ENCODE measurements at places on chromosomes 5 and 9. TPM values are rescaled to one million over a fixed set of nuclear protein-coding genes. Genes with fewer than 3 reads are reported as not detected.

The ADAMTS16 gene
- 27.2 TPM for total RNA-seq

The FST gene
- total RNA-seq = 0.63 TPM

The GPBP1 gene
- 75.0 TPM for total RNA-seq

The ACOT12 gene
- total RNA-seq = not detected

The ADAMTS19 gene
- not detected for total RNA-seq

The STXBP1 gene
- total RNA-seq = 35.1 TPM

The GDA gene
- total RNA-seq = 142 TPM

The CCDC192 gene
- total RNA-seq = not detected

The LRRC19 gene
- not detected for total RNA-seq

DNA sequence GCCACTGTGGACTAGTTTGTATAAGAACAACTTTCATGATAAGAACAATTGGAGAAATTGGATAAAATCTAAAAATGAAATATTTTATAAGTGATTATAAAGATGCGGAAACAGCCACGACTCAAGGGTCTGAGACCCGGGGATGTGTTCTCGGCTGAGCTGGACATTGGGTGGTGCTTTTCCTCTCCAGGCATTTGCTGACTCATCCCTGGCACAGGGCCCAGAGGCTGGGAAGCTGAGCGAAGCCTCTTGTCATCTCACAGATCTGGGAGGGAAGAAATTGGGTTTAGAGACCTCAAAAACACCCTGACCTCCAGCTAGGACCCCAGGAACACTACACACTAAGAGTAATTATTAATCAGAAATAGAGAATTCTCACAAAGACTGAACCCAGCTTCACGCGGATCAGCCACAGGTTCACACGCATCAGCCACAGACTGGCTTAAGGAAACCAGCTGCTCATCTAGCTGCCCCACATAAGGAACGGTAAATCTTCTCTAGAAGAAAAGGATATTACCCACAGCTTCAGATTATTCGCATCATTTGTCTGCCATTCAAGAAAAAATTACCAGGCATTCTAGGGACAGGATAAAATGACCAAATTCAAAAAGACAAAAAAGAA lies 2.8 kb upstream of the OR2V1 start:
- peak; percentile 72 for DNase-seq

DNA sequence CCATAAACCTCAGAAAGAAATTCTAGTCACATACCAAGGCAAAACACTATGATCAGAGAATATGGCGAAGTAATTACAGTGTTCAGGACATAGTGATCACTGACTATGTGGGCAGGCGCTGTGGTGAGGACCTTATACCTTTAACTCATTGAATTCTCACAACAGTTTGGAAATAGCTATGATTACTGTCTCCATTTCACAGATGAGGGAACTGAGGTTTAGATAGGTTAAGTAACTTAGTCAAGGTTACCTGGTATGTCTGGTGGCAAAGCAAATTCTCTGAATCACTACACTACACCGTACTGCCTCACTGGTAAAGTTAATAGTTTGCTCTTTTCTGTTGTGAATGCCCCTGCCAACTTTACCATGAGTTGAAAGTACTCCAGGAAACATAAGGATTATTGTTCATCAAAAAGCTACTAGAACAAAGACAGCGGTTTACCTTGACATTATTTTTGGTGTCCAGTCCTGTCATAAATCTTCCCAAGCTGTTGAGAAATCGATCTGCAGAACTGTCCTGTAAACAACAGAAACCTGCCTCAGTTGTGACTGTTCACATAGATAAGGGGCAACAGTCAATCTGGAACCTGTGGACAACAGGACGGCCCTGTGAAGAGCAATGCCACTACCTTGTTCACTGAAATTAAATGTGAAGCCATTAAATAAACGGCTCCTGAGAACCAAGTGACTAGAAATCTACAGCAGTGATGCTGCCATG lies 36.3 kb downstream of the NIPSNAP3B start:
- no peak for DNase-seq

- DNase-seq = peak; percentile 42
These were observed 422.7 kb downstream of the TLE1 start for GRCh38 chr9:81266674-81267073.

GRCh38 chr9:108687006-108687987 lies 168.5 kb downstream of the ACTL7B start:
- no peak for DNase-seq

DNA sequence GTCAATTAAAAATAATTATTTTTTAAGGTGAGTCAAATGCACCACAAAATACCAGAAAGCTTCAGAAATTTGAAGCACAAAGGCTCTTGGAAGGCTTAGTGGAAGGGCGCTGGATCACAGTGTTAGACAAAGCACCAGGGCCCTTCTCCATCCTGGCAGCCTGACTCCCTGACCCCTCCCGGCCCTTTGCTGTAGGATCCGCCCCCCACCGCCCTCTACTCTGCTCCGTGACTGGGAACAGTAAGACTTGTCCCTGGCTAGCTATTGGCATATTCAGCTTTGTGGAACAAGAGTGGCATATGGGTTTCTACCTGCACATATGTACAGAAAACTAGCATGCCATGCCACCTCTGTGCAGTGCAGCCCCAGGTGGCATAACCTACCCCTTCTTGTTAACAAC lies 222.1 kb downstream of the SYK start:
- DNase-seq = no peak

DNA sequence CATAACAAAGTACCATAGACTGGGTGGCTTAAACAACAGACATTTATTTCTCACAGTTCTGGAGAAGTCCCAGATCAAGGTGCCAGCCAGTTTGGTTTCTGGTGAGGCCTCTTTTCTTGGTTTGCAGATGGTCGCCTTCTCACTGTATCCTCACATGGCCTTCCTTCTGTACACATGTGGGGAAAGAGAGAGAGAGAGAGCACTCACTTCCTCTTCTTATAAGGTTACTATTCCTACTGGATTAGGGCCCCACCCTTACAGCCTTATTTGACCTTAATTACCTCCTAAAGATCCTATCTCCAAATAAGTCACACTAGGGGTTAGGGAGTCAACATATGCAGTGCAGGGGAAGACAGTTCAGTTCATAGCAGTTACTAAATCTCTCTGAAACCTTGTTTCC lies 205.6 kb upstream of the GDNF start:
- DNase-seq = no peak

DNA sequence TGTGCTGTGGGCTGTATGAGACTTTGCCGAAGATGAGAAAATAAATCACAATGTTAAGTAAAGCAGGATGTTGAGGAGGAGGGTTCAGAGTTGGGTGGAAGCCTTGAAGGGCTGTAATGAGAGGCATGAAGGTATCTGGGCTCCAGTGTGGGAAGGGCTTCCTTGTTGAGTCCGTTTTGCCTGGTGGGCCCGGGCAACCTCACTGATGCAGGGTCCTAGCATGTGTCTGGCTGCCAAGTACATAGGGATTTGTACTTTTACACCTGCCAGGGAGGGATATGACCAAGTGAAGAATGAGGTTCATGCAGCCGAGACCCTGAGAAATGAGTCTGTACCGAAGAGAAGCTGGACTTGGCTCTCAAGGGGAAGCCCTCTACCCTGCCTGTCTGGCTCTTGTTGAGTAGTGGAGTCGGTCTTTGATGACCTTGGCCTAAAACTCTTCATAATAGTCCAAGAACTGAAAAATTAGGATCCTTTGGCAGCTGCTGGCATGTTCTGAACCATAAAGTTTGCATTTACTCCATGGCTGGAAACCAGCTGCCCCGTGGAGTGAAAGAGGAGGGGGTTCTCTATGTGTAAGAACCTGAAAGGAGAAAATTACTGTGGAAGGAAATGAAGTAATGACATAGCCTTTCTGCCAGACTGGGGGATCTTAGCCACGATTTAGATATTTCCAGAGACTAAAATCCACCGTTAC lies 59.0 kb upstream of the DPYSL3 start:
- no peak for DNase-seq

GRCh38 chr5:1671351-1671750 lies 128.3 kb downstream of the MRPL36 start:
- no peak for DNase-seq

GRCh38 chr5:27491047-27491446 lies 452.7 kb upstream of the CDH9 start:
- no peak for DNase-seq

DNA sequence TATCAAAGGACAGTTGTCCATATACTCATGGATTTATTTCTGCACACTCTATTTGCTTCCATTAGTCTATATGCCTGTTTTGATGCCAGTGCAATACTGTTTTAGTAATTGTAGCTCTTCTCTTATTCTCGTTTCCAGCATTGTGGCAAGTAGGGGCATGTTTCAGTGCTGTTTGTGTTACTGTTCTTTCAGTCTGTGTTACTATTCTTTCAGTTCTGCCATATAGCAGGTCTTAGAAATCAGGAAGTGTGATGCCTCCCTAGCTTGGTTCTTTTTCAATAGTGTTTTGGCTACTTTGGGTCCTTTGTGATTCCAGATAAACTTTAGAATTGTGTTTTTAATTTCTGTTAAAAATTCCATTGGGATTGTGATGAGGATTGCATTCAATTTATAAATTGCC lies 180.5 kb upstream of the PTPRD start:
- no peak for DNase-seq

GRCh38 chr9:16307626-16308195 lies 562.8 kb downstream of the BNC2 start:
- no peak for DNase-seq

DNA sequence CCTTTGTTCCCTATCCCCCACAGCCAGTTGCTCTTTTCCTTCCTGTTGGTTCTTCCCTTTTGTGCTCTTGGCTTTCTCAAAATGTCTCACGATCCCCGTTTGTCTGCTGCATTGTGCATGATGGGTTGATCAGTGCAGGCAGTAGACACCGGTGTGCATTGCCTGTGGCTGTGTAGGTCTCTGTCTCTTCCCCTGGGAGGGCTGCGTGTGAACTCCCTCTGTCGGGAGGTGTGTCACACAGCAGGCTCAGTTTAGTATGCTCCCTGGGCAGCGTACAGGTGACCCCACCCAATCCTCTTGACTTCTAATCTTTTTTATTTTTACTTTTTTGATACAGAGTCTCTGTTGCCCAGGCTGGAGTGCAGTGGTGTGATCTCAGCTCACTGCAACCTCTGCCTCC lies 265.3 kb downstream of the FSTL4 start:
- DNase-seq = no peak

DNA sequence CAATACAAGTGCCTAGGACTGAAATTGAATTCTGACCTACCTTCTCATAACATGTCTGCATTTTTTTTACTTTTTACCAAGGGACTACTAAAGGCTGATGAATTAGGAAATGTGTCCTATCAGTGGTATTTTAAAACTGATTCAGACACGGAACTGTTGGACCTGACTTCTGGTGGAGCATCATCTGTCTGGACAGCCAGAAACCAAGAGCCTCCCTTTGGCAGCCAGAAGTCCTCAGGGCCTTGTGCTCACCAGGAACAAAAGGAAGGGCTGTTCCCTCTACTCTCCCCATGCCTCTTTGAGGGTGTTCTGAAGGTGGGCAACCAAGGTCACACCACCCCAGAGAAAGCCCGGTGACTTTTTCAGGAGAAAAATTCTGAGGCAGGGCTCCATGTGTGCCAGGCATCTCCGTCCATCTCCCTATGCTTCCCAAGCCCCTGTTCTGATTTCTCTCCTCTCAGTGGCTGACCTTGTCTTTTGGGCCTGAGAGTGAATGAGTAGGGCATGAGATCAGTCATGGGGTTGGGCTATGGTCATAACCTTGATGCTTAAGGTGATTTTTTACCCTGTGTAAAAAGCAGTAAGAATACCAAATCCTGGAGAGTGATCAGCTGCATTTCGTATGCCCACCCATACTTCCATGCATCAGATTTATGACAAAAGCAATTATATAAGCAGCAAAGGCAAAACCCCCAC lies 143.7 kb downstream of the SCAMP1 start:
- no peak for DNase-seq

DNA sequence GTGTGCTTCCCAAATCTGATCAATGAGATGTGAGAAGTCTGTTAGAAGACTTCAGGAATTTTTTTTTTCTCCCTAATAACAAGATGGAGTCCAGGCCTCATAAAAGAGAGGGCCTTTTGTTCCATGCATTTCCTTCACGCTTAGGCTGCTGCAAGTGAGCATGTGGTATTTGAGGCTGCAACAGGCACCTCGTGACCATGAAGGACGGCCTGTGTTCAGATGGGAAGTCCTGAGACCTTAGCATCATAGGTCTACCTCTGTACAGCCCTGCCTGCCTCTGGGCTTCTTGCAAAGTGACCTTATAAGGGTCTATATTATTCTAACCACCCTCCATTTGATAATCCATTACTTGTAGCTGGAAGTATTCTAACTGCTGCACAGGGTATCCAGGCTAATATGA lies 86.6 kb downstream of the BOD1 start:
- no peak for DNase-seq

DNA sequence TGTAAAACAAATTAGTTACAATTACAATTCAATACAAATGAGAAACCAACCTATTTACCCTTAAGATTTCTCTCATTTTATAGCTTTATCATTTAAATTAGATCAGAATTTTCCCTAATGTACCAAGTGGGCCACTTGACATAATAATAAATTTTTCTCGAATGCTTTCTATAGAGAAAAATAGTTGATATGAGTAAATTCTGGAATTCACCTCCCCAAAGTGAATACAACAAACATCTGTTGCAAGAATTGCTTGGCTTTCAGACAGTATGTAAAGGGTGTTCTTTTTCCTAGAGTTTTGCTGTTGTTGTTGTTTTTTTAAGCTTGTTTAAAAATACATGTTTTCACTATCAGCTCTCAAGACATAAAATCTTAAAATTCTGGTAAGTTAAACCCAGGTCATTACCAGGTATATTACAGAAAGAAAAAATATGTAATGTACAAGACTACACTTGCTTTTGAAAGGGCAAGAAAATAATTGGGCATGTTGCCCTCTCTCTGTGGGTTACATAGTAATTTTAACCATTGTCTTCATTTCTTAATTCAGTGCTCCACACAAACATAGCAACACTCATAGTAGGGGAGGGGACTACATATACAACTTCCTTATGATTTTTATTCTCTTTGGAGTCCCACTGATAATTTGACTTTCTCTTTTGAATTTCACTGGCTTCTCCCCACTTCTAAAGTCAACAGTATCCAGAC lies 200.6 kb downstream of the ARL15 start:
- DNase-seq = no peak

DNA sequence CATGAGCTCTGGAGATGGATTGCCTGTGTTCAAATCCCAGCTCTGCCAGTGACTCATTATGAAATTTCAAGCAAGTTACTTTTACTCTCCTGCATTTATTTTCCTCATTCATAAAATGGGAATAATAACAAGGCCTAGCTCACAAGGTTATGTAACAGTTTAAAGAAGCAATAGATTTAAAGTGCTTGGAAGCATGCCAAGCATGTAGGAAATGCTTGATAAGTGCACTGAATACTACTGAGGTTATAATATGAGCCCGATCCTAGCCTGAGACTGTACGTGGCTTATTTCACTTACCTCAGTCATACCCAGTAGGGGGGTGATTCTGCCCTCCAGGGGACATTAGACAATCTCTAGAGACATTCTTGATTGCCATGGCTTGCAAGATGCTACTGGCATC lies 734.1 kb upstream of the WWC1 start:
- DNase-seq = no peak

GRCh38 chr5:76571559-76571958 lies 51.6 kb downstream of the F2RL2 start:
- DNase-seq = no peak

GRCh38 chr9:130630506-130631330 lies 33.7 kb upstream of the PRDM12 start:
- no peak for DNase-seq
